Activated naive CD4-positive, alpha-beta T cell treated with anti-CD3 and anti-CD28 coated beads, Interleukin-2, amount 50 U/mL, for 16 hours (primary cell): ENCODE measurements at places on chromosomes 7 and 10.

DNA sequence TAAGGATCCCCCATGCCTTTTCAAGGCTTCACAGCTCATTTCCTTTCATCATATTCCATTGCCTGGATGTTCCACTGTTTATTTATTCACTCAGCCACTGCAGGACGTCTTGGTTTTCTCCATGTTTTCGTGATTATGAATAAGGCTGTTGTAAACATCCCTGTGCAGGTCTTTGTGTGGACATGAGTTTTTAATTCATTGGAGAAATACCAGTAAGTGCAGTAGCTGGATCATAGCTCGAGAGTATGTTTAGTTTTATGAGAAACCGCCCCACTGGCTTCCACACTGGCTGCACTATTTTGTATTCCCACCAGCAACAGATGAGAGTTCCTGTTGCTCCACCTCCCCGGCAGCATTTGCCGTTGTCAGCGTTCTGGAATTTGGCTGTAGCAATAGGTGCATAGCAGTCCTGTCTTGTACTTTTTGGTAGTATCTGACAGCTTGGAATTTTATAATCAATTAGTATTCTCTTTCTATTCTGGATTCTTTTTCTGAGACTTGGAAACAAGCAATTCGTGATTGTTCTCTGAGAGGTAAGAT is 269.9 kb upstream of the PITRM1 start:
- DNase-seq: no peak

- peak; percentile 48 for DNase-seq
These were observed 576 bp upstream of the CSGALNACT2 start for GRCh38 chr10:43137717-43138020.

- DNase-seq: no peak
These were observed 146.4 kb downstream of the FAM204A start for GRCh38 chr10:118195729-118196128.

DNA sequence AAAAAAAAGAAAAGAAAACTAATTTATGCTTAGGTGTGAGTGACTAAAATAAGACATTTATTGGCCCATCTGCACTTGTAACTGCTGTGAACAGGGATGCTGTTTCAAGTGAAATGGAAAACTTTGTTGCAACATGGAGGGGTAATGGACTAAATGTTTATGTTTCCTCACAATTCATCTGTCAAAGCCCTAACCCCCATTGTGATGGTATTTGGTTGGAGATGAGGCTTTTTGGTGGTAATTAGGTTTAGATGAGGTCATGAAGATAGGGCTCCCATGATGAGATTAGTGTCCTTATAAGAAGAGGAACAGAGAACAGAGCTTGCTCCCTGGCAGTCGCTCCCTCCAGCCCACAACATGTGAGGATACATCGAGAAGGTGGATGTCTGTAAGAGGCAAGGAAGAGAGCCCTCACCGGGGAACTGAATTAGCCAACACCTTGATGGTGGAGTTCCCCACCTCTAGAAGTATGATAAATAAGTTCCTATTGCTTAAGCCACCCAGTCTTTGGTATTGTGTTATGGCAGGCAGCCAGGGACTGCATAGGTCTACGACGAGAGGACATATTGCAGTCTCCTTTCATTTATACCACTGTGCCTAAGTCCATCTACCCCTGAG is 28.6 kb upstream of the VCL start:
- no peak for DNase-seq

DNA sequence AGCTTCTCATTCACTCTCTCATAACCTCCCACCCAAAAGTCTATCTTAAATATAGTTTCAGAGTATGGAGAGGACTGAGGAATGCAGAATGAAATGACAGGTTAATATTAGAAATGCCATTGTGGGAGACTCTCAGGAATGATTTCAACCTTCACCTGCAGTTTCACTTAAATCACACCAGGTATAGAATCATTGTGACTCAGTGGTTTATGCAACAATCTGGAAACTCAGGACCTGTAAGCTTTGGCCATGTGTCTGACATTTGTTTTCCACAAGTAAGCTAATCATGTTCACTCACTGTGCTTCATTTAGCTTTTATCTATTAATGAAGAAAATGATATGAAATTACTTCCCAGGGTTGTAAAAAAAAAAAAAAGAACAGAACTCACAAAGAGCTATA is 8.7 kb upstream of the PTPN12 start:
- no peak for DNase-seq

- DNase-seq: no peak
These were observed 457.6 kb downstream of the SEMA3D start for GRCh38 chr7:84729284-84729683.

GRCh38 chr10:34581801-34582532 is 233.1 kb downstream of the PARD3 start:
- DNase-seq: no peak

DNA sequence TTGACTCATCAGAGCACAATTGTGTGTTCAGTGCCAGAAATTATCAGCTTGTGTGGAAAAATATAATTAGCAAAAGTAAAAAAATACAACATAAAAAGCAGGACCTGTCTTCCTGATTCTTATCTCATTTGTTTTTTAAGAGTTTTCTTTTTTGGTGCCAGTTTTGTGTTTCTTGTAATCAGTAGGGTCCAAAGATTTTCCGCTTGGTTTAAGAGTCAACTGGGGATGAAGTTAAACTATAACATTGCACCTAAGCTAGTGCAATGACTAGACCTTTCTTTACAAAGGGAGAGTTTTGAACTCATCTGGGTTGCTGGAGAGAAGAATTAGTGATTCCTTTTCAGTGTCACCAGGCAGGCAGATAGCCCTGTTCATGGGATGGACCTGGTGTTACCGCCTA is 113.4 kb downstream of the PLPP4 start:
- no peak for DNase-seq

- DNase-seq: peak; percentile 76
These were observed 45.3 kb upstream of the PIK3AP1 start for GRCh38 chr10:96765406-96766240.

GRCh38 chr10:100872034-100872791 is 40.5 kb upstream of the SLF2 start:
- DNase-seq: peak; percentile 60

DNA sequence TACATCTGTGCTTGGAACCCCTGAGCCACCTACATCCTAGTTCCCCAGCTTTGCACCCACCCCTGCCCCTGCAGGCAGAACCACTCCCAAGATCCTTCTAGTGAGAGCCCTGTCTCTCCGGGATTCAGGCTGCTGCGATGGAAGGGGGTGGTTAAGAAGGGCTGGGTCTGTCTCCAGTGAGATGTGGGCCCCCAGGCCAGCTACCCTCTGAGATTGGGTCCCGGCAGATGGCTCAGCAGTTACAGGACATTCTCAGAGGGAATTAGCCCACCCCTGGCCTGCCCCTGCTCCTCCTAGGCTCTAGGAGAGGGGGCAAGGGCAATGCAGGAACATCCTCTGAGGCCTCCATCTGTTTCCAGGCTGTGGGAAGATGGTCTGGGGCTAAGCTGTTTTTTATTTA is 27.7 kb downstream of the SLC29A3 start:
- no peak for DNase-seq

GRCh38 chr10:117137031-117137910 is 799 bp downstream of the VAX1 start:
- no peak for DNase-seq

GRCh38 chr7:66418537-66418936 is 210.1 kb upstream of the KCTD7 start:
- DNase-seq: no peak

DNA sequence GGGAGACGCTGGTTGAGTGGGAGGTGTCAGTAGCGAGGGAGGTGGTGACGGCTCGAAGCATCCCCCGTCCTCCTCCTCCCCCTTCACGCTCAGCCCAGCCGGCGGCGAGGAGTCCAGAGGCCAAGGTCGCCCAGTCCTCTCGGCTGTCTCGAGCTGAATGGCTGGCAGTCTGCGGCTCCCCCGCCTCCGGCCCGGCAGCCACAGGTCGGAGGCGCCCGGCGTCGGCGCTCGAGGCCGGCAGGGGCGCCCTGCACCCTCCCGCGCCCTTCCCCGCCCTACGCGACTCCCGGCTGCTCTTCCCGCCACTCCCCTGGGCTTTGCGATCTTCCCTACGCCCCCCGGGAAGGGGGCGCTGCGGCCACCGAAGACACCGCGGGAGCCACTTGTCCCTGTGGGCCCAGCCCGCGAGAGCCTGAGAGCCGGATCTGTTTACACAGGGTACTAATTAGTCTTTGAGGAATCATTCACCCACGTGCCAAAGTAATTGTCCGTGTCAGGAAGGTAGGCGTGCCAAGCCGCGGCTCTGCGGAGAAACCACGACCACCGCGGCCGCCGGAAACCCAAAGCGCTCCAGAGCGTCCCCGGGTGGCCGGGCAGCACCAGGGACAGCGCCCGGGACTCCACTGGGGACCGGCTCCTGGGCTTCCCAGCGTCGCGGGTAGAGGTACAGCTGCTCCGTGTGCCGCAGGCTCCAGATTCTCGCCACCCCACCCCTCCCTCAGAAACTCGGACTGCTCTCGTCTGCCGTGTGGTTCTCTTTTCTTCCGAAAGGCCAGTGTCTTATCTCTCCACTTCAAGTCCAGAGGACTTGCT is at the start of gene NXPH1:
TSS of gene NXPH1 (plus strand) at position 133 of the 813 bp plus-strand sequence.
- DNase-seq: no peak

DNA sequence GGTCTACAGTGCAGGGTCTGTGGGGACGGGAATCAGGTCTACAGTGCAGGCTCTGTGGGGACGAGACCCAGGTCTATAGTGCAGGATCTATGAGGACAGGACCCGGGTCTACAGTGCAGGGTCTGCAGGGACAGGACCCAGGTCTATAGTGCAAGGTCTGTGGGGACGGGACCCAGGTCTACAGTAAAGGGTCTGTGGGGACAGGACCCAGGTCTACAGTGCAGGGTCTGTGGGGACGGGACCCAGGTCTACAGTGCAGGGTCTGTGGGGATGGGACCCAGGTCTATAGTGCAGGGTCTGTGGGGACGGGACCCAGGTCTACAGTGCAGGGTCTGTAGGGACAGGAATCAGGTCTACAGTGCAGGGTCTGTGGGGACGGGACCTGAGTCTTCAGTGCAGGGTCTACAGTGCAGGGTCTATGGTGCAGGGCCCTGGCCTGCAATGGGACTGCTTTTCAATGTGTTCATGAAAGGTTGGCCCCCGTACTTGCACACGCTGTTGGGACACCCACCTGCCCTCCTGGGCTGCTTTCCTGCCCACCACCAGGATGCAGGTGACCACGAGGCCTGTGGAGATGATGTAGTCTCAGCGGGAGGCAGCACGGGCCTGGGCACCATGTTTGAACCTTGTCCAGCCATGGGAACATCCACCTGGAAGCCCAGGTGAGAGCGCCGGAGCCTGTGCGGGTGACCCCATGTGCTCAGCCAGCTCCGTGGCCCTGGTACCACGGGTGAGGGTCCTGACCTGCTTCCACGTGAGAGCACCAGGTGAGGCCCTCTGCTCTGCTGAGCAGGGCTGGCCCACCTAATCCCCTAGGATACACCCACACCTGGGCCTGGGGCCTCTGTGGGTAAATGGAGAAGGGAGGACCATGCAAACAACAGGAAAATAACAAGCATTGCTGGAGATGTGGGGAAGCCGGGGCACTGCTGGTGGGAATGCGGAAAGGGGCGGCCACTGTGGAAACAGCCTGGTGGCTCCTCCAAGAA is 91.4 kb upstream of the DIP2C start:
- no peak for DNase-seq

DNA sequence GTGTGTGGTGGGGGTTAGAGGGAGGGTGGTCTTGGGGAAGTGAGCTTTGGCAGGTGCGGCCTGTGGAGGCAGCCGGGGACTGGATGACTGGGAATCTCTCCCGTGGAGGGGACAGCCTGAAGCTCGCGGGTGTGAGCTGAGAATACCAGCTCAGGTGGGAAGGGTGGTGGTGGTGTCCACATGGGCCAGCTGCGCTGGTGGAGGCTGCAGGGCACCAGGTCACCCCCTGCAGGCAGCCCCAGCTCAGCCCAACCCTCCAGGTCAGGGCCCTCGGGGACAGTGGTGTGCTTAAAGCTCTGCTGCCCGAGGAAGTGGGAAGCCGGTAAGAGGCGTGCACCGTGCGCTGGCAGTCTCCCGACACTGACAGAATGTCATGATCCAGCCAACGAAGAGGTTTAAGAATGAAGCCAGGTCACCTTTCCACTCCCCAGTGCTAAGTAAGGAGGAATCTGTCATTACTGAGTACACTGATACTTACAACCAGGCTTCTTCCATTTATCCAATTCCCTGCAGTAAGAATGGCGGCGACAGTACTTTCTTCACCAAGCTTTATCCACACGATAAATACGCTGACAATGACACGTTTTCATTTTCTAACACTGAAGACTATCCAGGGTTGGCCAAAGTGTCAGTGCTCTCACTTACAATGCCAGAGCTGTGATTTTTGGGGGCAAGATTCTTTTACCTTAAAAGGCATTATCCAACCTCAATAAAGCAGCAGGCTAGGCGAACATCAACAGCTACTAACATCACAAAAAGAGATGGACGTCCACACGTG is 20.4 kb downstream of the BRI3 start:
- DNase-seq: no peak

- DNase-seq: no peak
These were observed 61.6 kb downstream of the MEST start for GRCh38 chr7:130553398-130554029.

DNA sequence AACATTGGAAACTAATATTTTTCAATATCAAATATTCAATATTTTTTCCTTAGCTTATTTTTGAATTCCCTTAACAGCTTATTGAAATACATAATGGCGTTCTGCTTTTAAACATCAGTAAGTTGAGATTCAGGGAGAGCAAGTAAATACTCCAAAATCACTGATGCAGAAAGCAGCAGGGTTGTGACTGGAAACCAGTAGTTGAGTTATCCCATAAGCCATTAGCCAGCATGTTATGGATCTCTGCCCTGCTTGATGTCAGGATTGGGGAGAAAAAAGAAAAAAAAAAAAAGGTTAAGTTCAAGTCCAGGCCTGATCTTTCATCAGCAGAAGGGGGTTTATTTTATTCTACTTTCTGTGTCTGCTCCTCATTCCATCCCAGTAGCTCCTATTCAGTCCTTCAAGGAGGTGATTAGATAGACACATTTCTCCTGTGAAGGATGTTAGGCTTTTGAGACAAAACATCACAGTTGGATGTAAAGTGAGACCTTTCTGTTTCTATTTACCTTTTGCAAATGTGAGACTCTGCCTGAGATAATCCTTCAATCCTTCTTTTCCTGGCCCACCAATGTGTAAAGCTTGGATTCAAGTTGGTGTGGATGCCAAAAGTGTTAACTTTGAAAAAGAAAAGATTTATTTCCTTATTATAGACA is 110.9 kb upstream of the HDAC9 start:
- no peak for DNase-seq

GRCh38 chr7:132090444-132090843 is 485.8 kb downstream of the PLXNA4 start:
- DNase-seq: no peak
